ENCODE measurements at places on chromosomes 5 and 9. TPM values are rescaled to one million over a fixed set of nuclear protein-coding genes. Genes with fewer than 3 reads are reported as not detected.

The NOXA1 gene
- total RNA-seq: not detected

The SLC31A1 gene
- 41.5 TPM for total RNA-seq

The PTGES gene
- 16.0 TPM for total RNA-seq

The EIF4E1B gene
- total RNA-seq: not detected

The IFNA2 gene
- total RNA-seq: not detected

The GPR21 gene
- 1.9 TPM for total RNA-seq

The ACOT12 gene
- total RNA-seq: not detected

The OMD gene
- total RNA-seq: not detected

The THG1L gene
- total RNA-seq: 21.6 TPM

The LCN15 gene
- not detected for total RNA-seq

The PCDHGA12 gene
- 15.5 TPM for total RNA-seq

The GTF3C4 gene
- 18.4 TPM for total RNA-seq

The TNC gene
- total RNA-seq: 371 TPM

The ZNF782 gene
- 5.6 TPM for total RNA-seq

The ENTPD2 gene
- not detected for total RNA-seq

The SHC3 gene
- total RNA-seq: 11.7 TPM

The PSAT1 gene
- 106 TPM for total RNA-seq

The STPG3 gene
- total RNA-seq: not detected

The TMEM174 gene
- total RNA-seq: not detected

The C5orf58 gene
- total RNA-seq: not detected

The MCIDAS gene
- total RNA-seq: not detected

The SLC1A3 gene
- total RNA-seq: 1.3 TPM

The OR1N1 gene
- not detected for total RNA-seq

The BHMT2 gene
- 34.5 TPM for total RNA-seq

The FCHSD1 gene
- 25.8 TPM for total RNA-seq

The SYK gene
- not detected for total RNA-seq

The ADAMTS16 gene
- 2.6 TPM for total RNA-seq

The IL13 gene
- not detected for total RNA-seq

The IFNE gene
- 2.3 TPM for total RNA-seq

The OR1L4 gene
- not detected for total RNA-seq

The CCDC171 gene
- 2.3 TPM for total RNA-seq

The CNTLN gene
- 11.3 TPM for total RNA-seq

The PCDHA9 gene
- under 0.01 TPM for total RNA-seq

The ANKRD20A1 gene
- not detected for total RNA-seq

The ELOVL7 gene
- total RNA-seq: not detected

The ZNF367 gene
- total RNA-seq: 4.8 TPM

The F2RL2 gene
- total RNA-seq: 29.8 TPM

The ARL14EPL gene
- total RNA-seq: not detected

The SLC27A6 gene
- total RNA-seq: 0.32 TPM

The ADGRD2 gene
- total RNA-seq: not detected

The BTNL8 gene
- not detected for total RNA-seq

The GDNF gene
- total RNA-seq: 0.43 TPM

The IFNB1 gene
- total RNA-seq: not detected

The TMEM215 gene
- not detected for total RNA-seq

The TAL2 gene
- total RNA-seq: not detected

The QRFP gene
- total RNA-seq: not detected

The SLC36A2 gene
- not detected for total RNA-seq

The FAM200C gene
- total RNA-seq: 4.7 TPM
